Midbrain (tissue), 1 donor: ENCODE measurements at places on chromosomes 1 and 21.

GRCh38 chr1:110308247-110308646, 30.9 kb upstream of the RBM15 start:
- no peak for DNase-seq

GRCh38 chr1:59025898-59026426, 242.1 kb upstream of the JUN start:
- DNase-seq, result no peak

GRCh38 chr1:56329970-56330369, 249.4 kb downstream of the PLPP3 start:
- DNase-seq, result no peak

DNA sequence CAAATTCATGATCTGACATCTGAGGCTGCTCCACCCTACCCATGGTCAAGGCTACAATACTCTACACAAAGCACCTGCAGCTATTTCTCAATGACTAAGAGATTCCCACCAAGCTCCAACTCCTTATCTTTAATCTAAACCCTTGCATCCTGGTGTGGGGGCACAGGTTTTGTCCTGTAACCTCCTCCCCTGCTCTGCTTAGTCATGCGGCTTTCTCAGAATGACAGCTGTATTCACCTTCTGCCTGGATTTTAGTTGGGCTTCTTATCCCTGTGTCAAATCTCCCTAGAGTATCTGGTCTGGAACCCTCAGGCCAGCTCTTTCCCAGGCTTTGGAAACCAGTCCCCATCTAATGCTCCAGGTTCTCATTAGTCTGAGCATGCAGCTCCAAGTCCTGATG, 159.0 kb downstream of the BARHL2 start:
- DNase-seq, result no peak
